Tibial nerve (tissue), 4 donors: ENCODE measurements at places on chromosomes 3 and 15.

GRCh38 chr15:83208367-83208661 lies 691 bp upstream of the HDGFL3 start:
- no peak for DNase-seq

DNA sequence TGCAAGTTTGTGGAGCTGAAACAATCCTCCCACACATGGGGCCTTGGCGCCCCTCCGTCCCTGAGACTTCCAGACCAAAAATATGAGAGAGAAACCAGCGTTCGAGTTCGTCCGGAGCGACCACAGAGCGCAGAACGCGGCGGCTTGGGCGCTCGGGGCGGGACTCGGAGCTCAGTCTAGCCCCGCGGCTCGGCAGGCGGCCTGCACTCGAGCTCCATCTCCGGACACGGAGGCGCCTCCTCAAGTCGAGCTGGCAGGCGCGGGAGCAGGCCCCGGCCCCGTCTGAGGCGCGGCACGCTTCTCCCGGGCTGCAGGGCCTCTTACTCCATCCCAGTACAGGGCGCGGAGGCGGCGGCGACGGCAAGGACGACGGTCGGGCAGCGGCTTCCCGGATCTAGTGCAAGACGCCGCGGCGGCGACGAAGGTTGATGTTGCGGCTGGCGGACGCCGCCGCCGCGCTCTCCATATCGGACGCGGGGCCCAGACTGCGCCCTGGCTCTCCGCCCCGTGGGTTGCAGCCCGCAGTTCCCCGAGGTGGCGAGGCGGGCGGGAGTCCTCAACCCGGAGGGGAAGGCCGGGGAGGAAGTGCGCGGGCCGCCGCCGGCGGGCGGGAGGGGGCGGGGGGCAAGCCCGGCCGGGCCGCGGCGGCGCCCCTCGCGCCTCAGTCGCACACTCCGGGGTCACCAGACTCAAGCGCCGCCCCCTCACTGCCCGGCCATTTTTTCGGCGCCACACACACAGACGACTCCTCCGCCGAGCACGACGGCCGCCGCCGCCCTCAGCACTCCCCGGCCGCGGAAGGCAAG lies 674 bp downstream of the MSL2 start:
- peak; percentile 77 for DNase-seq

DNA sequence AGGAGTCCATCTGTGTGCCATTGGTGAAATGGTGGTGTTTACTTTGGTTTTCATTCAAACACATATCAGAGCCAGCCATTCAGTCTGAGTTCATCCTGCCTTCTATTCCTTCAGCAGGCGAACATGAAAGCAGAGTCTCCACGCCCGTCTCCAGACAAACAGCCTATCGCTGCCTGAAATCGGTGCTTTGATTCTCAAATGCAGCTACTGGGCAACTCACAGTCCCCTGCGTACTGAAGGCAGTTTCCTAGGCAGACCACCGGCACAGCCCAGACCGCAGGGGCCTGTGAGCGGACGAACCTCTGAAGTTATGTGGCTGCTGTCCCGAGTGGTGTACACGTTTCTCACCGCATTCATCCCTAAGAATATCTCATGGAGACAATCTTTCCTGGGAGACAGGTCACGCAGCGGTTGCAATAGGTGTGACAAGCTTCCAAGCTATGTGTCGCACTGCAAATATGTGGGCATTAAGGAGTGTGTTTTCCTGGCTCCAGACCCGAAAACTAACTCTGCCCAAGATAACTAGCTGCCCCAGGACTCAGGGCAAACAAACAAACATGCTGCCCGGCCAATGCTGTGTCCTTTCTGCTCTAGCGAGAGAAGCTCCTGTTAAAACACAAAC lies 16.9 kb upstream of the RYR3 start:
- DNase-seq = no peak

DNA sequence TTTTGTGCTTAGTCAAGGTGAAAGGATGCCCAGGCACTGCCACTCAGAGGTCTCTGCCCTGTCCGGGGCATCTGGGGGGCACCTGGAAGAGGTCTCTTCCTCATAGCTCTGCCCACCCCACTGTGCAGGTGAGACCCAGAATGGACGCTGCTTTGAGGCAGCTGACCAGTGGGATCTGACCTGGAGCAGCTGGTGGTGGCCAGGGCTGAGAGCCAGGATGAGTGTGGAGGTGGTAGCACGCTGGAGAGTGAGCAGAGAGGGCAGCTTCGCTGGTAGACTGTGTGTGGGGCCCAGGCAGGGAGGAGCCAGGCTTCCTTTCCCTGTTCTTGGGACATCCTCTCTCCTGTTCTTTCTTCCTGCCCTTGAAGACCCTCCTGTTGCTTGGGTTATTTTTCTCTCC lies 32.2 kb upstream of the PLA2G4E start:
- no peak for DNase-seq

- no peak for DNase-seq
Observed at GRCh38 chr3:28308196-28308595, 40.3 kb upstream of the ZCWPW2 start.

GRCh38 chr3:181943285-181943684 lies 231.6 kb downstream of the SOX2 start:
- no peak for DNase-seq

- no peak for DNase-seq
Observed at GRCh38 chr3:79477242-79477641, 290.6 kb downstream of the ROBO1 start.

GRCh38 chr3:147410526-147411237 lies 1.5 kb downstream of the ZIC1 start:
- DNase-seq = no peak

GRCh38 chr3:172087602-172088580 lies 48.5 kb downstream of the FNDC3B start:
- DNase-seq = no peak
